ENCODE measurements at places on chromosomes 11 and 22. TPM values are rescaled to one million over a fixed set of nuclear protein-coding genes. Genes with fewer than 3 reads are reported as not detected.

DNA sequence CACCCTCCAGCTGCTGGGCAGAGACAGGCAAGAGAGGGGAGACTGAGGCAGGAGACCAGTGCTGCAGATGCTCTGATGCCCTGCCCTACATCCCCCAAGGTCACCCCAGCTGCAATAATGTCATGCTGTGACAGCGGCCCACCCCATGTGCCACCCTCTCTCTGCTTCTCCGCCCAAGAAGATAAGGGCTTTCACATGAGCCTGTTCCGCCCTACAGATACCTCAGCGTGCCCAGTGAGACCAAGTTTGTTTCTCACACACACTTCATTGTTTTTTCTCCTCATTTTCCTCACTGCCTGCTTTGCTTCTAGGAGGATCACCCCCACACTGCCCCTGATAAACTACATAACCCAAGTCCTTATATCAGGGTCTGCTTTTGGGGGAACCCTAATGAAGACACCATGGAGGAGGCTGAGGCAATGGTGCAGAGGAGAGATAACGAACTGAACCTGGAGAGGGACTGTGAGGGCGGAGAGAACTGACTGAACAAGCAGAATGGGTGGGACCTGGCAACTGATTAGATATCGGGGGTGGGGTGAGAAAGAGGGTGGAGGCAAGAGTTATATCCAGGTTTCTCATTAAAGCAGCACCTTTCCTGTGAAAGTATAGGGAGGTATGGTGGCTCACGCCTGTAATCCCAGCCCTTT lies 37.5 kb upstream of the TSKU start:
- DNase-seq, result no peak

DNA sequence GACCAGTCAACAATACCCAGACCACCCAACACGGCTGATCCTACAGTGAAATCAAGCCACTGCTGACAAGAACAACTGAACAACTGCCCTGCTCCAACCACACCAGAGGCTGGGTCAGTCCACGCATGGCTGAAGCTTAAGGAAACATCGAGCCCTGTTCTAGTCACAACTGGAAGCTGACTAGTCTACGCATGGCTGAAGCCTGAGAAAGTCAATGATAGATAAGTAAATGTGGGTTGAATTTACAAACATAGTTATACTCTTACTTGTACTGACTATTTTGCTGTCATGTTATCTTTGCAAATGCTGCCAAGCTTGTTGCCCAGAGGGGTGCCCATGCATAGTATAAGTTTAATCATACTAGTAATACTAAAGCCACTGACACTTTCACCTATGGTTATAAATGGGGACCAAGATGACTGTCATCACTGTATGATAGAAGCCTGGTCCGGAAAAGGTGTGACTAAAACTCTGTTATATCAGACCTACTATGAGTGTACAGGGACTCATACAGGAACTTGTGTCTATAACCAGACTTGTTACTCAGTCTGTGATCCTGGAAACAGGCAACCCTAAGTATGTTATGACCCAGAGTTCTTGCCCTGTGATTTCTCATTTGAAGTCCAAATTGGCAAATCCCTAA lies 43.4 kb upstream of the GLYAT start:
- no peak for DNase-seq

DNA sequence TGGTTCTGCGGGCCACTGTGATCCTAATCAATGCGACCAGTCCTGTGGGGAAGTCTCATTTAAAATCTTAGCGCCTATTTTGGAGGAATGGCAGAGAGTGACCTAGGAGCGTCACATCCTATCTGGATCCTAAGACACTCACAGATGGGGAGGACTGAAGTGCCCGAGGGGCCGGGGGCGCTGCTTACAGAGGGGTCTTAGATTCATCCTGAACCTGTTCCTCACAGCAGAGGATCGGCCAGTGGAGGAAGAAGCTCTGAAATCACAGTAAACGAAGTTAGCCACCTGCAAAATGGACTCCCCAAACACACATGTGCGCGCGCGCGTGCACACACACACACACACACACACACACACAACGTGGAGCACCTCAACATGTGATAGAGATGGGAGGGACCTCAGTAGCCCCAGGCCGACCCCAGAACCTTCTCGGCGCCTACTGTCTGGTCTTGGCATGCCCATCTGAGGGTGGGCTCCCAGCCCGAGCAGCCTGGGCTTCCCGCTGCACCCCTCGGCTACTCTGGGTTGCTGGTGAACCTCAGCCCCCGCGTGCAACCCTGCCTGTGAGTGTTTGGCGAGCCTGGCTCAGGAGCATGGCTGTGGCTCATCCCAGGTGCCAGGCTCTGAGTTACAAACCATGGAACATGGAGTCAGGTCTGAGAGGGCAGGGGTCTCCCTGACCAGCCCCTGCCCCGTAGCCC lies 613.3 kb downstream of the TBC1D22A start:
- DNase-seq, result no peak

DNA sequence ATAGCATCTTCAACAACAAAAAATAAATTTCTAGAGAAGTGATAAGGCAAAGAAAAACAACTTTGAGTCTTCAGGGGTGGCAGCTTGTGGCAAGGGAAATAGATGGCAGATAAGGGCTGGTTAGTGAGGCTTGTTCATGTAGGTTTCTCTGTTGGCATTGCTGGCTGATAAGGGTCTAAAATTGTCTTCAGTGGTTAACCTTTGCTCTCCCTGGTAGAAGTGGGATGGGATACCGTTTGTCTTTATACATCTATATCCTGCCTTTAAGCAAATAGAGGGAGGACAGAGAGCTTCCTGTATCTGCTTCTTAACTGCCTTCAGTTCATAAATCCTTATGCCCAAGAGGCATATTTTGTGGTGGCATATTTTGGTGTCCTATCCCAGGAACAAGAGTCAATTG lies 57.1 kb downstream of the TRAF6 start:
- no peak for DNase-seq

- DNase-seq, result no peak
Measured at GRCh38 chr22:31378123-31378522, 21.3 kb upstream of the DRG1 start.

DNA sequence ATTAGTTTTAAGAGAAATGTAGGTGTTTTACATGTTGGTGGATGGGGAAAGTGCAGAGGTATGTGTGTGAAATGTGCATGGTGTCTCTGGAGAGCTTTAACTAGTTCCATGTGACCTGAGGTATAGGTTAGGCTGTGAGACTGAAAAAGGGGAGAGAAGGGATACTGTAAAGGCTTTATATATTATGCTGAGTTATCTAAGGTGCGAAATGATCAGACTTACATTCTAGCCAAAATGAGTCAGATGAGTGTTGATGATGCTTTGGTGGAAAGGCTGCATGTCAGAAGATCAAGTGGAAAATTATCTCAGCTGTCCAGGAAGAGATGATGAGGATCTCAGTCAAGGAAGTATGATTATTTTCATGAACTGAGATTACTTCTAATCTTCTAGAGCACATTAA lies 15.8 kb downstream of the ACAT1 start:
- DNase-seq, result no peak

GRCh38 chr22:50569896-50570535 lies 7.3 kb upstream of the SYCE3 start:
- DNase-seq, result no peak

The MTFP1 gene
- total RNA-seq, result 26.0 TPM

DNA sequence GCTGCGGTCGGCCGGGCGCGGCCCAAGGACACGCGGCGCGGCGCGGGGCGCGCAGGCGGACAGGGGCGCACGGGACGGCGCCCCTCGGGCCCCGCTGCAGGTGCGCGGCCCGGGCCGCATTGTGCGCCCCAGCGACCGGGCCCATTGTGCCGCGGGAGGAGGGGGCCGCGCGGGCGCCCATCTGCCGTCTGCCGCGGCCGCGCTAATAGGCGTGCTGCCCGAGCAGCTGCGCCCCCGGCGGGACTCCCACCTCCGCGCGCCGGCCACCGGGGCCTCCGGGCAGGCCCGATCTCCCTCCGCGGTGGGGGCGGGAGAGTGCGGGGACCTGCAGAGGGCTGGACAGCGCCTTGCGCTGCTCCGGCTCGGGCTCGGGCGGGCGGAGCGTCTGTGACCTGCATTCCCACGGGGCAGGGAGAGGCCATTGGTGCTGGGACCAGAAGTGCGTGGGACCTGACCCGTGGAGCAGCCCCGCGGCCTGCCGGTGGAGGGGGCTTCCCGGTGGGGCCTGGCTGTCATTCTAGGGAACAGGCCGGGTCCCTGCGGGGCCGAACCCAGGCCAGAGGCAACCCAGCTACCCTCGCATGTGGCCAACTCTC lies 933 bp downstream of the BRSK2 start:
- no peak for DNase-seq

All from mucosa of descending colon (tissue), 3 donors.